Stimulated activated CD4-positive, alpha-beta T cell treated with anti-CD3 and anti-CD28 coated beads, Interleukin-1b, Interleukin-23, amount 100 ng/mL, for 4 hours (primary cell): ENCODE measurements at places on chromosomes 12 and 14.

- no peak for DNase-seq
Measured at GRCh38 chr12:32240162-32240561, 133.5 kb downstream of the BICD1 start.

GRCh38 chr12:47781479-47782371 is 8.7 kb downstream of the SLC48A1 start:
- DNase-seq, result no peak

DNA sequence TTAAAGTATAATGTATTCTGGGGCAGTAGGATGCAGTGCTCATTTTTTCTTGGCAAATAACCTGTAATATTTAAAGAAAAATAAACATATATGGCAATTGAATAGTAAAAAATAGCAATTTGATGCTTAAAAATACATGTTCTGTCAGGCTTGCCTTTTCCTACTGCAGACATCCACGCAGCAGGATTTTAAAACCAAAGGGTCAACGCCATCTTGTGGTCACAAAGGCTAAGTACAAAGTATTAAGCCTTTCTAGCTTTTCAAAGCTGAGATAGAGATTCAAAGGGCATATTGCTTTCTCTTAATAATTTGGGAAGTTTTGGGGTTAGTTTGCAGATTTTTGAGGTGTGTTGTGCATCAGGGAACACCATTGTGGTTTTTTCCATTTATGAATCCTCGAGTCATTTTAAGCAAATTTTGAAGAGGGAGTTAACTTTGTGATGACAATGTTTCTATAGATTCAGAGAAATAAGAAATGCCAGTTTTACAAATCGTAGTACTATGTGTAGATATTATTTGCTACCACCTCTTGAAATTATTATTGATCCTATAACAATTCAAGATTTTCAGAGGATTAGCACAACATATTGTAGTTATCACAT is 4.7 kb upstream of the CCER1 start:
- no peak for DNase-seq

- DNase-seq, result no peak
Measured at GRCh38 chr12:13724136-13724535, 257.3 kb downstream of the GRIN2B start.

- no peak for DNase-seq
Measured at GRCh38 chr12:90745211-90745610, 209.8 kb downstream of the CCER1 start.

GRCh38 chr12:125271892-125272291 is 206.7 kb downstream of the AACS start:
- DNase-seq, result no peak
